ENCODE measurements at places on chromosomes 5 and 9.

DNA sequence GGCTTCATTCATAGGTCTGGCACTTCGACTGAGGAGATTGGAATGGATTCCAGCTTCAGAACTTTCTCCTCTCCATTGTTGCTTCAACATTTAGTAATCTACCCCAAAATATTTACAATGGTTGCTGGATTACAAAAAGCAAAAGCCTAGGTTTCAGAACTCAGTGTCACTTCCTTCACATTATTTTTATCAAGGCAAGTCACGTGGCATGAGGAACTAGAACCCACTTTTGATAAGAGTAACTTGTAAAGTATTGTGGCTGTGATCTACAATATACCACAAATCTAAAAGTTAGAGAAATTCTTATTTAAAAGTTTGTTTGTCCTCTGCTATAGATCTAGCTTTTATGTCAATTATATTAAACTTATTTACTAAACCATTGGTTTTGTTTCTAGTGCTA is 39.7 kb upstream of the ANKDD1B start:
- DNase-seq = no peak

GRCh38 chr5:68253624-68254585 is 38.3 kb downstream of the PIK3R1 start:
- no peak for DNase-seq

- no peak for DNase-seq
Observed at GRCh38 chr5:502325-503079, 21.7 kb downstream of the SLC9A3 start.

- no peak for DNase-seq
Observed at GRCh38 chr5:28468166-28468565, 1429.8 kb upstream of the CDH9 start.

- DNase-seq = no peak
Observed at GRCh38 chr9:124392871-124393460, 22.3 kb downstream of the PSMB7 start.

DNA sequence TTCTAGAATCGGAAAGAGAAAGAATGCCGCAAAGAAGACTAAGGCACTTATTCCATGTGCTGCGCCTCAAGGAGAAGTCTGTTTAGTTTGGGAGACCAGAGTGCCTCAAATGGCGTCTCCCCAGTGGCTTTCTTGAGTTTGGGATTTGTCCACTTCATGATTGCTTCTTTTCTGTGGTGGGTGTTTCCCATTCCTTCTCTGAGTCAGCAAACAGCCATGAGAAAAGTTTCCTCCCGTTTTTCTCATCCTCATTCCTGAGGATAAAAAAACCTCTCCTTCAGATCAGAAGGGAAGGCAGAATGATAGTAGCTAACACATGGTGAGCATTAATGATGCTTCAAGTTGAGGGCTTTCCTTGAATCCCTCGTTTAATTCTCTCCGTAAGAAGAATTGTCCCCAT is 275.9 kb upstream of the WWC1 start:
- no peak for DNase-seq

DNA sequence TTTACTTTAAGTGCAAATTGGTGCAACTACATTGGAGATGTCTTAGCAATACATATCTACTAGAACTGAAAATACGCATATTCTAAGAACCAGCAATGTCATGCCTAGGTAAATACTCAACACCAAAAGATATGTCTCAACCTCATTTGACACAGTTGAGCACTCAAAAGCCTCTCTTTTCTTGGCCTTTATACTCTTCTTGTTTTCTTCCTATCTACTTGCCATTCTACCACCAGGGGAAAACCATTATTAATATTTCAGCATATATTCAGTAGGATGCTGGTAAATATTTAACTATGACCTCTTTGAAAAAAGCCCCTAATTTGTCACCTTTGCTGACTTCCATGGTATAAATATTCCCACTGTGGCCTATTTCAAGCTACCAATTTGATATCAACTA is 443.8 kb downstream of the LRRC70 start:
- no peak for DNase-seq

DNA sequence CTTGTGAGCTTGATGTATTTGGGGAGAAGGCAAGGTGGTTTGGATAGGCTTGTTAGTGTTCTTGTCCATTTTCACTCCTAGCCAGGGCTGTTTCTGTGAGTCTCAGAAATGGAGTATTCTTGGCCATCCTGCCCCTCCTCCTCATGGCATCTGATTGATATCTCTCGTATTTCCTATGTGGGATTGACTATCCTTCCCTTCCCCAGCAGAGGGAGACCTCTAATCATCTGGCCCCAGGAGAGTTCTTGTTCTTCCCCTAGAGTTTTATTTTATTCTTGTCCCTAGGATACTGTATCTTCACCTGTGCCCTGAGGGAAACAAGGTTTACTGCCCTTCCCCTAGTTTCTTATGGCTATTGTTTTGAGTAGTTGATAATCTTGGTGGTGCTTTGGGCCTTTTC is 114.4 kb downstream of the VPS13A start:
- DNase-seq = no peak

DNA sequence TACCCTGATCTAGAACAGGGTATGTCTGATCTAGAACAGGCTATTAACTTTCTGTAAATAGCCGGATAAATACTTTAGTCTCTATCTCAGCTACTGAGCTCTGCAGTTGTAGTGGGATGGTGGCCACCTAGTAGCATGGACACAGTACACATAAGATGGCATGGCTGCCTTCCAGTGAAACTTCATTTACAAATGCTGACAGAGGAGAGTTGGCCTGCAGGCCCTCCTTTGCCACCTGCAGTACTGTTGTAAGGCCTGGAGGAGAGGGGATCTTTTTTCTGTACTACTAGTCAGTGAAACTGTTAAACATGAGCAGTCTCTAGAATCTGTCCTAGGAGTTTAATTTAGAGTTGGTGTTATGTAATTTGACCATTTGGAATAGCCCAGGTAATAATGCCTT is 86.0 kb downstream of the TRIO start:
- no peak for DNase-seq

GRCh38 chr5:17340379-17340778 is 122.9 kb downstream of the BASP1 start:
- DNase-seq = no peak

DNA sequence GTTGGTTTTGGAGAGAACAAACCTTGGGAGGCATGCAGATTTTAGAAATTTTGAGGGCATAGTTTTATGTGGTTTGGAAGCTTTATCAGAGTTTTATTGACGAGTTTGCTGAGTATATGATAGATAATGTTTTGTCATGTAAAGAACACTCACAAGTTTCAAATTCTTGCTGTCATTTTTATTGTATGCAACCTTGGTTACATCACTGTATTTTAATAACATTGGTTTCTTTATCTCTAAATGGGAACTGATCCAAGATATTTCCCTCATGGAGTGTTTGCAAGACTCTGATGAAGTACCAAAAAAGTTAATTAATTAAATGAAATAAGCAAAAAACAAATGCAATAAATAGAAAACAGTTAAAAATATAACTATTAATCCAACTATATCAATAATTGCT is 170.3 kb downstream of the SMC2 start:
- DNase-seq = no peak

- no peak for DNase-seq
Observed at GRCh38 chr5:175635854-175636584, 21.9 kb upstream of the HRH2 start.

- no peak for DNase-seq
Observed at GRCh38 chr5:64213011-64213410, 47.4 kb downstream of the RNF180 start.

DNA sequence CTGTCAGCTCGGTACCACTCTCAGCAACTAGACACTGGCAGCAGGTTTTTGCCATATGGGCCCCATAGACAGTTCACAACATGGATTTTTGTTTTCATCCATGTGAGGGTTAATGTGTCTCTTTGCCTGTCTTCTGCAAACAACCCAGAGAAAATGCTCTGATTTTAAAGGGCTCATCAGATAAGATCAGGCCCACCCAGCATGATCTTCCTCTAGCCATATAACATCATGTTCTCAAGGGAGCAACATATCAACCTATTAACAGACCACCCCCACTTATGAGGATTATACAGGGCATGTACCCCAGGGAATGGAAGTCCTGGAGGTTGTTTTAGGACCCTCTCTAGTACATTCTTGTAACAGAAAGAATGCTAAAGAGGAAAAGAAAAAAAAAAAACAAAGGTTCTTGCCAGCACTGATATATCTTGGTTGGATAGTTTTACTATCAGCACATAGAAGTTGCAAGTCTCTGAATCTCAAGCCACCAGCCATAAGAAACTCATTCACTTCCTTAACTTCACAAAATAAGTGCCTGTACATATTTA is 1015.1 kb downstream of the TLE4 start:
- DNase-seq = no peak

- DNase-seq = no peak
Observed at GRCh38 chr5:93497096-93497495, 83.9 kb downstream of the NR2F1-AS1 start.

DNA sequence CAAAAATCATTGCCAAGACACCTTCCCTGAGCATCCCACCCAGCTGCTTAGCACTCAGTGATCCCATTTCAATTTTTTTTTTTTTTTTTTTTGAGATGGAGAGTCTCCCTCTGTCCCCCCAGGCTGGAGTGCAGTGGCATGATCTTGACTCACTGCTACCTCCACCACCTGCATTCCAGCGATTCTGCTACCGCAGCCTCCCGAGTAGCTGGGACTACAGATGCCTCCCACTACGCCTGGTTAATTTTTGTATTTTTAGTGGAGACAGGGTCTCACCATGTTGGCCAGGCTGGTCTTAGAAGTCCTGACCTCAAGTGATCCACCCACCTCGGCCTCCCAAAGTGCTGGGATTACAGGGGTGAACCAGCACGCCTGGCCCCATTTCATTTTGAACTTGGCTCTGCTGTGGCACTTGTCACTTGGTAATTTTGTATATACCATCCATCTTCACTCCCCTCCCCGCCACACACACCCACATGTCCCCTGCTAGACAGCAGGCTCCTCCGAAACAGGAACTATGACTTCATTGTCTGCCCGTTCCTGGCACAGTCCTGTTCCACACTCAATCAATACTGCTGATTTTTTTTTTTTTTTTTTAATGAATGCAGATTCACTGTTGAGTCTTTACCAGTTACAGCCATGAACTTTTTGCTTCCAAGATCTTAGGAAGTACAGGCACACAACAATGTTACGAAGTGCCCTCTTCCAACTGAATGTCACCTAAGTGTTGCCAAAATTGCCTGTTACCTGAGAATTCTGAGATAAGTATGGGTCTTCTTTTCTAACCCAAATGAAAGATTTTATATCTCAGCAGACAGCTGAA is 17.3 kb upstream of the ZBTB34 start:
- no peak for DNase-seq

DNA sequence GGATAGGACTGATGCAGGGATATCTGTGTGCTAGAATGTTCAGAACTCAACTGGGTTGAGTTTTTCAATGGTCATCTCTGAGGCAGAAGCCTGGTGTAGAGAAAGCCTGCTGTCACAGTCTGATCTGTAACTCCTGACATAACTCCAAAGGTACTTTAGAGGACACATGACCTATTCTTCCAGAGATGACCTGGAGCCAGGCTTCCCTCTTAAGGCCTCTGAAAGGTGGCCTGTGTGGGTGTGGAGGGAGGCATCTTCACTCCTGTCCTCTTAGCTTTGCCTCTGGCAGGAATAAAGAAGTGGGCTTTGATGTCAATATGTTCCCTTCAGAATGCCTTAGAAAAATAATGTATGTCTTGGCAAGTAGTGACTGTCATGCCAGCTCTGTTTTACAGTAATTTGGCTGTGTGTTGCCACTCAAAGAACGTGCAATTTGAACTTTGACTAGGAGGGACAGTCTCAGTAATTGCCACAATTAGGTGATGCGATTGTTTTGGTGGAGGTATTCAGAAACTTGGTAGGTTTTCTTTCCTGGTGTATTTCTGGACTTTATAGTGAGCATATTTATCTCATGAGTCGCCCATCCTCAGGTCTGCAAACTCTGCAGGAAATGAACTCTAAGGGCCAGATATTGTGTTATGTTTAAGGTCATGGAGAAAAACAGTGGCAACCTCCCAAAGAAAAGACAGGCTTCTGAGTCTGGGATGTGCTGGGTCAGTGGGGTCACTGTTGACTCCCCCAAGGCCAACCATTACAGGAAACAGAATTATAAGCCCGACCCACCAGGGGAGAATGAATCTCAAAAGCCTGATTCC is 3.2 kb upstream of the C5orf63 start:
- no peak for DNase-seq

DNA sequence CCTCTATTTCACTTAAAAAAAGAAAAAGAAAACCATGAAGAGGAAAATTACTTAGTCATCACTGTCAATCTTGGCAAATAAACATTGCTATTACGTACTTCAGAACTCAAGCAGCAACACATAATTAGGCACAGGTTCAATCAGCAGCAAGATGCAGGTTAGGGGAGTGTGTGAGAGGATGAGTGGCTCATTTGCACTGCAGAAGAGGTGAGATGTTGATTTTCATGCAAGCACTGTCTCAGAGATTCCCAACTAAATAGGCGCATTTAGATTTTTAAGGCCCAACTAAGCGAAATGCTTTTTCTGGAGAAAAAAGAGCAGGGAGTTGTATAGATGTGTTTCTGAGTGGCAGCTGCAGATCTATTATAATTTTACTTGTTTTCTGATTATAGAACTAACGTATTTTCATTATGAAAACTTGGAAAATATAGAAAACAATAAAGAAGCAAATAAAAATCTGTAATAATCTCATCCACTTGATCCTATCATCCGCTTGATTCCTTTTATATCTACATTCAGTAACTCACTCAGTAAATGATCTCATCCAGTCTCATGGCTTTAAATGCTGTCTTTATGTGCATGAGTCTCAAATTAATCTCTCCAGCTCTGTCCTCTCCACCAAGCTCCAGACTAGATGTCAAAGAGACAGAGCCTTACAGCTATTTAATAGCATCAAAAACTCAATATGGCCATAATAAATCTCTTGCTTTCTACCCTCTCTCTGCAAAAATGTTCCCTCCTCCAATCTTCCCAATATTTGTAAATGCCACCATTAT is 162.5 kb downstream of the ZNF462 start:
- no peak for DNase-seq

DNA sequence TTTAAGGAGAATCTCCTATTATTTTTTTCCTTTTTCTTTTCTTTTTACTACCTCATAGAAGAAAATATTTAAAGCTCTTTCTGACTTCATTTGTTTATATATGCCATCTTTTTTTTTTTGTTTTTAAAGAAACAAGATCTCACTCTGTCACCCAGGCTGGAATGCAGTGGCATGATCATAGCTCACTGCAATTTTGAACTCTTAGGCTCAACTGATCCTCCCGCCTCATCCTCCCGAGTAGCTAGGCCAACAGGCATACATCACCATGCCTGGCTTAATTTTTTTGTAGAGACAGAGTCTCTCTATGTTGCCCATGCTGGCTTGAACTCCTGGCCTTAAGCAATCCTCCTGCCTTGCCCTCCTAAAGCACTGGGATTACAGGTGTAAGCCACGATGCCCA is 59.5 kb downstream of the LNPEP start:
- DNase-seq = no peak

DNA sequence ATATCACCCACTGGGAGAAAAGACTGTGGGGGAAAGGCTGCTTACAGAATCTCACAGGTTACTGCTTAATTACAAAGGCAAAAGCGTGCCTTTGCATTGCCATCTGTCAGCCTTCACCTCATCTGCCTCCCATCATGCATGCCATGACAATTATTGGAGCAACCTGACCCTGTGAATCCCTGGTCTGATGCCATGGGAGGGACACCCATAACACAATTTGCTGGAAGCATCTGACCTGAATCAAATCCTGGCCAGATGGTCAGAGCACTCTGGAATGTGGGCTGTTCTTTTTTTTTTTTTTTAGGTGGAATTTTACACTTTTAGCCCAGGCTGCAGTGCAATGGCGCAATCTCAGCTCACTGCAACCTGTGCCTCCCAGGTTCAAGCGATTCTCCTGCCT is 11.6 kb upstream of the RETREG1 start:
- no peak for DNase-seq
